ENCODE measurements at places on chromosomes 2 and 18.

- peak; percentile 51 for DNase-seq
Measured at GRCh38 chr2:11744631-11745394, 1.6 kb upstream of the LPIN1 start.

DNA sequence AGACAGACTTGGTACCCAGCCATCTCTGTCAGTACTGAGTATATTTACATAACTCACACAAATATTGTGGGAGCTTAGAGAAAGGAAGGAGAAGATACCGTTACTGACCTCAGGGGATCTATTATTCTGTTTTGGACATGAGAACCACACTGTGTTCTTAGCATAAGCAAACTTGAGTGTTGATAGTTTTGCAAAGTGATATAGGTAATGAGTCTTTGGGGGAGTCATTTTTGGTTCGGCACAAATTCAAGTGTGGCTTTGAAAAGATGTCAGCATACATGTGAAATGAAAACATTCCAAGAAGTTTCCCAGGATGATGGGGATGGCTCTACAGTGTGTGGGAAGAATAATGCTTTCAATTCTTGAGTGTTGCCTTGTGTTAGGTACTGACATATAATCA, 24.1 kb downstream of the SMARCAL1 start:
- no peak for DNase-seq

DNA sequence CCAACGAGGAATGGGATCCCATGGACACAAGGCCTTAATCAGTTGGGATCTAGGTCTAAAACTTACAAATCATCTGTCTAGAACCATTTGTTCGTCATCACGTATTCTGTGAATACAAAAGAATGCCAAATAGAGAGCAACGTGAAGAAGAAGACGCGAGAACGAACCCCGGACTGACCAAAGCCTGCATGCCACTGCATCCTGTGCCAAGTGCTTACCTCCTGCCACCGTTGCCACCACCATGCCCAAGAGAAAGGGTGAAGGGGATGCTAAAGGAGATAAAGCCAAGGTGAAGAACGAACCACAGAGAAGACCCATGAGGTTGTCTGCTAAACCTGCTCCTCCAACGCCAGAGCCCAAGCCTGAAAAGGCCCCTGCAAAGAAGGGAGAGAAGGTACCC, 30.2 kb downstream of the ITSN2 start:
- no peak for DNase-seq

DNA sequence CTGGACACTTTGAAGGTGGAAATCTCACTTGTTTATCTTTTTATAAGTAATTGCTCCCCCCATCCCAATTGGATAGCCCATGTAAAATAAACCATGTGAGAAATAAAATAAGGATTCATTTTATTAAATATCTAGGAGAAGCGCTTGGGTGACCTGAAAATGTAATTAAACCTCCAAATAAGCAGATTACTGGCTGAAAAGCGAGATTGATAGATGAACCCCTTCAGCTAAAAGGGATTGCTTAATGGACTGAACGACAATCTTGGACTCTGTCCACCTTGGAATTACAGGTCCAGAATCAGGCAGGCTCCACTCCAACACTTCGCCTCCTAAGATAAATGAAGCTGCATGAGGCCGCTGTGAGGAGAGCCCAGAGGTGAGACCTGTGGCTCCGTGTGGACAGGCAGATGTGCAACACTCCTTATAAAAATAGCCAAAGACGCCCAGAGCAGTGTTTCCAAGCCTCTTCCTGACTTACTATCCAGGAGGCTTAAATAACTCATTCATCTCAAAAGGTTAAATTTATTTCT, 441.5 kb downstream of the MTX2 start:
- DNase-seq: no peak
